ENCODE measurements at places on chromosomes 5 and 9. TPM values are rescaled to one million over a fixed set of nuclear protein-coding genes. Genes with fewer than 3 reads are reported as not detected.

Gene PCDHGA5
- 1.2 TPM for total RNA-seq

Gene CAVIN4
- 0.14 TPM for total RNA-seq

Gene C5orf58
- not detected for total RNA-seq

Gene IFNE
- not detected for total RNA-seq

Gene GFRA3
- total RNA-seq: 2.4 TPM

Gene WDR38
- total RNA-seq: not detected

Gene SEMA5A
- 33.6 TPM for total RNA-seq

Gene GMCL2
- not detected for total RNA-seq
